ENCODE measurements at places on chromosomes 2 and 18.

DNA sequence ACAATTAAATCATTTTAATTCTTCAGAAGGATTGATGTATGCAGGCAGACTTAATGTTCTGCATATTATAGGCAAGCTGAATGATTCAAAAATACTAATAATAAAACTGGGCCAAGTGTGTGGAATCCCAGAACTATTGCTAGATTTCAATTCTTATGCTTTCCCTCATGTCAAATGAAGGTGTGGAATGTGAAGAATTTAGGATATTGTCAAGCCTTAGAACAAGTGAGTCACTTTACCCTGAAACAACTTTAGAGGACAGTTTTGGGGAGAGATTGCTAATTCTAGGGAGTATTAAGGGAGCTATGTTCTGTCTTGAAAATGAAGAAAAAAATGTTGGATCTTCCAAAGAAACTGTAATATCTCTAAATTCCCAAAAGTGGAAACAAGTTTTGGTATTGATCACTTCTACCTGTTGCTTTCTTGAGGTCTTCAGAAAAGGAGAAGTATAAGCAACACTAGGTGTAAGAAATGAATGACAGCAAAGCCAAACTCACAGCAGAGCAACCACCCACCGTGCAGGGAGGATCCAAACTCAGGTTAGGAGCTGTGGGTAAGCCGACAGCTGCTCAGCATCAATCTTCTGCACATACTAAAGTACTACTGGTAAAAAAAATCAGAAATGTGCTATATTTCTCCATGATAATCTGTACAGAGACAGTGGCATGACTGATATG lies 818.1 kb downstream of the SLC4A3 start:
- DNase-seq, result no peak

- DNase-seq, result no peak
These were observed 43.9 kb upstream of the NEMP2 start for GRCh38 chr2:190578158-190579057.

DNA sequence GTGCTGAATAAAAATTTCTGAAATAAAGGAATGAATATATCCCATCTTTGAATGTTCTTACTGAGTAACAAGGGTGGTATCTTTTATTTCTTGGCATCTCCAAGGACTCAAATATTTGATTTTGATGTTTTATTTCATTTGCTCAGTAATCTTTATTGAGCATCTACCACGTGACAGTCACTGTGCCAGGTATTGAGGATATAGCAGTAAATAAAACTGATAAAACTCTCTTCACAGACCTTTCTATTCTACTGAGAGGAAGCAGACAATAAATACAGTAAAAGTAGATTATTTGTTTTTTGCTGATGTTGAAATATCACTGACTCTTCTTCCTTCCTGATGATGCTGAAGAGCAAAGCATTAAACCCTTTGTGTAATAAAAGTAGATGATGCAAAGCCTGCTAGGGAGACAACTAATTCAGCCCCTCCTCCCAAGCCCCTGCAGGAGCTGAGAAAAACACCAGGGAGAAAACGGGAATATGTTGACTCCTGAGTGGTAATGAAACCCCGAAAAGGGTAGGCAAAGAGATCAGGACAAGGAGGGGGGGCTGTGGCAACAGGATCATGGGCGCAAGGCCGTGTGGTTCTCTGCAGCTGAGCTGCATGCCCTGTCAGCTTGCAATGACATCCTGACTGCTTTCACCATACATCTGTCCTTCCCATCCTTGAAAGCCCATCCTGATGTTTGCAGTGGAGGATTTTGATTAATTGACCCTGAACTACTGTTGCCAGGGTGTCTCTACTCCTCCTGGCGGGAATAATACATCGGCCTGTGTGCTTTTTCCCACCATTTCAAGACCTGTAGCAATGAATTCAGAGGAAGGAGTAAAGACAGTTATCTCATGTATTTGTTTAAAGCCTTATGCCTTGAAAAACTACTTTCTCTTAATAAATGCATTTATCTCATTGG lies 117.4 kb downstream of the EML6 start:
- DNase-seq, result no peak

- DNase-seq, result no peak
These were observed 17.8 kb upstream of the ATL2 start for GRCh38 chr2:38394903-38395341.

GRCh38 chr2:8437228-8437948 lies 244.5 kb upstream of the ID2 start:
- DNase-seq, result no peak

DNA sequence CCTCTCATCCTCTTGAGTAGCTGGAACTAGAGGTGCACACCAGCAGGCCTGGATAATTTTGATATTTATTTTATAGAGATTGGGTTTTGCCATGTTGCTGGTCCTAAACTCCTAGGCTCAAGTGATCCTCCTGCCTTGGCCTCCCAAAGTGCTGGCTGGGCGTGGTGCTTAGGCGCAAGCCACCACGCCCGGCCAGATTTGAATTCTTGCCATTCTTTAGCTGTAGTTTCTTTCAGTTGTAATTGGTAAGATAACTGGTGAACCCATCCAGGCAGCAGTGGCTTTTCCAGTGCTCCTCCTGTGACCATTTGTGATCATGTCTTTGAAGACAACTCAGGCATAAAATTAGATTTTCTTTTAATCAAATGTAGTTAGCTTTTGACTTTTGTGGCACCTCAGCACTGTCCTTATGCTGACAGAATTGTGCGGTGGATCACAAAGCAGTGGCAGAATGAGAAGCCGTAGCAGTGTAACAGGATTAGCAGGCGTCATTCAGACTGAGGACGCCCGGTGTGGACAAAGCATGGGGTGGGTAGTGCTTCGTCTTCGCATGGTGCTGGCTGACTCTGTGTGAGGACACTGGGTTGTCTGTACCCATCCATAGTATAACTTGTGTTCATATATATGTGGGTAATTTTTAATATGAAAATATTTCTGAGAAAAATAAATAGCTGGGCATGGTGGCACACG lies 30.0 kb upstream of the TOGARAM2 start:
- no peak for DNase-seq

DNA sequence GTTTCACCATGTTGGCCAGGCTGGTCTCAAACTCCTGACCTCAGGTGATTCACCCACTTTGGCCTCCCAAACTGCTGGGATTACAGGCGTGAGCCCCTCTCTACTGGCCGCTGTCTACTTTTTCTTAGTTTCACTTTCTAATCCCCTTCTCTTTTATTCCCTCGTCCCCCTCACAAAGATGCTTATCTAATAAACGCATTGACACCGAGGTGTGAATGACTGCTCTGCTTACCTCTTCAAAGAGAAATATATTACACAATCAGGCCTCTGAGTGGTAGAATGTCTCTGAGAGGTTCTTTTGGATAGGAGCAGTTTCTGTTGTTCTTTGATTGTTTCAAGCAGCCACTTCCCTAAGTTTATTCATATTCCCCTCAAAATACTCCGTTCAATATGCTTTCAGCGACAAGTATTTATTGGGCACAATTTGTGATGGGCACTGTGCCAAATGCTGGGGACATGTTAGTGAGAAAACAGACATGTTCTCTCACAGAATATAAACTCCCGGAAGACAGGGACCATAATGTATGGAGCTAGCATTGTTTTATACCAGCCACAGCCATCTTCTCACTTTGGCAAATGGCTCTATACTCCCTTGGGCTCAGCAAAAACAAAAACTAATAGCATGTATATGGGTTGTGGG lies 34.7 kb upstream of the RAPH1 start:
- DNase-seq, result no peak

GRCh38 chr2:218003981-218004419 lies 1.2 kb upstream of the TNS1 start:
- no peak for DNase-seq

DNA sequence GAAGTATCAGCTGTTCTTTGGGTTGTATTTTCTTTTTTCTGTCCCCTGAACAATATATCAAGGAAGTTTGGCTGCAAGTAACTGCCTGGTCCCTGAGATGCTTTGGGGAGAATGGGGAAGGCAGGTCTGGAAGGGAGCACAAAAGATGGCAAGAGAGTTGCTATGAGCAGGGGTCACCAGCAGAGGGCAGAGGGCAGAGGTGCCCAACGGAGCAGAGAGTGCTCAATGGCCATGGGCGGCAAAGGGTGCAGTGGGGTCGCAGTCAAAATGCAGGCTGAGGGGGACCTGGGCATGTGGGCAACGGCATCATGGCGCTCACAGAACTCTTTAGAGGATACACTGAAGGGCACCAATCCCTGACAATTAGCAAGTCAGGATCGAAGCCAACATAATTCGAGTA lies 107.7 kb upstream of the ATP8B1 start:
- no peak for DNase-seq

GRCh38 chr2:10462178-10463083 lies 14.3 kb upstream of the ODC1 start:
- no peak for DNase-seq

- no peak for DNase-seq
These were observed 5.8 kb upstream of the COLEC12 start for GRCh38 chr18:506264-506663.

GRCh38 chr2:19854596-19855541 lies 46.9 kb downstream of the TTC32 start:
- DNase-seq, result no peak

GRCh38 chr2:2898744-2899143 lies 478.9 kb downstream of the EIPR1 start:
- DNase-seq, result no peak

DNA sequence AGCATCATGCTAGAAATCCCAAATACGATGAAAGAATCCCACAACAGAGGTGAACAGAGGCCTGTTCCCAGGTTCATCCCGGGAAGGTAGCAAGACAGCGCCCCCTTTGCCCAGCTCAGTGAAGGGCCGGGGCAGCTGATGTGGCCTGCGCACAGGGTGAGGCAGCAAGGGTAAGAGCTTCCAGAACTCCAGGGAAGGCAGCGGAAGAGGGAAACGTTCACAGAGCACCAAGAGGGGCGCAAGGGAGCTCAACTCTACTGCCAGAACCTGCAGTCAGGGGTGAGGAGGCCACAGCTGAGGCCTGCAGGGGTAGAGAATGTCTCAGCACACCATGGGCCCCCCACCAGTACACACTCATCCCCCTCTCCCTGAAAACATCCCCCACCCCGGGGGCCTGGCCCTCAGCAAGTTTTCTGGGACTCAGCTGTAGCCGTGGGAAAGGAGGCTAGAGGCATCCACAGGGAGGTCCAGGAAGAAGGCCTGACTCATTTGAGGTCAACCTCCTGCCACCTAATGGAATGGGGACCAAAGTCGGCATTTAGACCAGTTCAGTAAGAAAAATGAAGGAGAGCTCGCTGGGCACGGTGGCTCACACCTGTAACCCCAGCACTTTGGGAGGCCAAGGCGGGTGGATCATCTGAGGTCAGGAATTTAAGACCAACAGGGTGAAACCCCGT lies 95.6 kb upstream of the ASAP2 start:
- DNase-seq, result no peak

DNA sequence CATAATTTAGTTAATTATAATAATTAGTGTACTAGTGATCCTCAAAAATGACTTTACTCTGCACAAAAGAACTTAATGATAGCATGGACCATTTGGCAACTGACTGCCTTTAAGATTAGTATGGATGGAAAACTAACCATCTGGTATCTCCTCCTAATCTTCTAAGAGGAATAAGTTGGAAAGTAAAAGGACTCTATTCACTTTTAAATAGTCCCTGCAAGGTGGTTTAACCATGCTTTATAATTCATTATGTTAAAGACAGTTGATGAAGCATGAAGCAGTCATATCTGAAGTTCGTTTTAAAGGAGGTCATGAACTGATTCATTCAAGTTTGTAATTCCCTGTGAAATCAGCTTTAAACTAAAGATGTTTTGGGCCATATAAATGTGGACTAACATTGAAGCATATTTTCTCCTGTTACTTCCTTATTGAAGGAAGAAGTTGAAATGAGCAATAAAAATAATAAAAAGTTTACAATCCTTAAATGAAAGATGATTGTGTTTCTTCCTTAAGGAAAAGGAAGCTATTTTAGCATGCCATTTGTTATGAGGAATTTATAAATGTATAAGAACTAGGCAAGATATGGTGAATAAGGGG lies 446.0 kb downstream of the XIRP2 start:
- DNase-seq, result no peak

DNA sequence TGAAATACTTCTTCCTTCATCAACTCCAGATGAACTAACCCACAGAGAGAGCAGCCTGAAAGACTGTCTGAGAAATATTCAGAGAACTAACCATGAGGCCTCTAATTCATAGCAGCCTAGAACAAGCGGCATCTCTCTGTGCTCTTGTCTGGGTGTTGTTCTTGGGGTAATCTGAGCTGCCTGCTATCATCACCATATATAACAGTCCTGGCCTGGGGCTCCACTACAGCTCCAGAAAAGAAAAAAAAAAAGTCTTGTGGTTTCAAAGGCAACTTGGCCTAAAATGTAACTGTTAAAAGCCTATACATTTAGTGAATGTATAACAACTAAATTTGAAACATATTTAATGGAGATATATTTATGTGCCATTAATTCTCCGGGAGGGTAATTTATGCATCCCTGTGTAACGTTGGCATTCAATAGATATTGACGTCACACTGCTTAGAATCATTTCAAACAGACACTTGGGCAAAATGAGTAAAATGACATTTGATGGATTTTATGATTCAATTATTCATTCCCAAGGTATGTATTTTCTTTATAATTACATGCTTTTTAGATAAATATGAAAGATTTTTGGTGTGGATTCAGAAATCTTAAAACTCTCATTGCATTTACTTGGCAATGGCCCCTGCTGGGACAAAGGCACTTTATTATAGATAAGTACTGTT lies 294.3 kb downstream of the HRH4 start:
- DNase-seq, result no peak

- no peak for DNase-seq
These were observed 591.6 kb downstream of the DSC3 start for GRCh38 chr18:30450927-30451326.

GRCh38 chr18:45580127-45580526 lies 35.1 kb upstream of the SLC14A2 start:
- no peak for DNase-seq

Data from T-helper 22 cell (primary cell).